ENCODE measurements at places on chromosomes 2 and 18. TPM values are rescaled to one million over a fixed set of nuclear protein-coding genes. Genes with fewer than 3 reads are reported as not detected.

Gene MYL12A
- total RNA-seq, result 1,357 TPM

Gene RGPD4
- not detected for total RNA-seq

Gene GALR1
- not detected for total RNA-seq

Gene C1QL2
- not detected for total RNA-seq

Gene MORN2
- total RNA-seq, result 8.9 TPM

Gene SLC8A1
- total RNA-seq, result 1.9 TPM

Gene IL1RL1
- 3.3 TPM for total RNA-seq

Gene COL3A1
- 22.5 TPM for total RNA-seq

Gene COX7A2L
- 122 TPM for total RNA-seq

Gene MAPK4
- not detected for total RNA-seq

Gene TXNL4A
- total RNA-seq, result 38.7 TPM

All from bladder microvascular endothelial cell (primary cell).